Ecto neural progenitor cell (in vitro differentiated cells): ENCODE measurements at places on chromosomes 3 and 15.

- no peak for DNase-seq
Observed at GRCh38 chr3:189137416-189137815, 34.4 kb upstream of the TPRG1 start.

GRCh38 chr3:71045212-71045916, 538.2 kb downstream of the FOXP1 start:
- DNase-seq = no peak

DNA sequence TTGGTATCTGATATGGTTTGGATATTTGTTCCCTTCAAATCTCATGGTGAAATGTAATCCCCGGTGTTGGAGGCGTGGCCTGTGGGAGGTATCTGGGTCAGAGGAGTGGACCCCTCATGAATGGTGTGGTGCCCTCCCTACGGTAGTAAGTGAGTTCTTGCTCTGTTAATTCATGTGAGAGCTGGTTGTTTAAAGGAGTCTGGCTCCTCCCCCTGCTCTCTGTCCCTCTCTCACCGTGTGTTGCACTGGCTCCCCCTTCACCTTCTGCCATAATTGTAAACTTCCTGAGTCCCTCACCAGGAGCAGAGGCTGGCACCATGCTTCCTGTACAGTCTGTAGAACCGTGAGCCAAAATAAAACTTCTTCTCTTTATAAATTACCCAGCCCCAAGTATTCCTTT, 246.9 kb upstream of the AGTR1 start:
- DNase-seq = no peak

DNA sequence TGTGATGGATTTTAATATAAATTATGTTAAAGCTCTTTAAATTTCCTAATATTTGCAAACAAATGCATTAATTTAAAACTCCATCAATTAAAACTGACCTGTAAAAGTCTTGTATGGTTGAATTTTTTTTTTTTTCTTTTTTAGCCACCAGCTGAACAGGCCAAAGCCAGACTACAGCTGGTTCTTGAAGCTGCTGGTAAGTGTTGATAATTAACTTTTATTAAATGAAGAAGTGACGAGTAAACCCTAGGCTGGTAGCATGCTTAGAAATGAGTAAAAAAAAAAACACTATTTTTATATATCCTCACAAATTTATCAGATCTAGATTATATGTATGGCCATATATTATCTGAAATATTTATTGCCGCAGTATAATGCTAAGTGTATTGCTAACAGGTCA, 216.3 kb upstream of the MLF1 start:
- DNase-seq = no peak

GRCh38 chr3:47580481-47580880, 1.8 kb upstream of the CSPG5 start:
- DNase-seq = no peak

DNA sequence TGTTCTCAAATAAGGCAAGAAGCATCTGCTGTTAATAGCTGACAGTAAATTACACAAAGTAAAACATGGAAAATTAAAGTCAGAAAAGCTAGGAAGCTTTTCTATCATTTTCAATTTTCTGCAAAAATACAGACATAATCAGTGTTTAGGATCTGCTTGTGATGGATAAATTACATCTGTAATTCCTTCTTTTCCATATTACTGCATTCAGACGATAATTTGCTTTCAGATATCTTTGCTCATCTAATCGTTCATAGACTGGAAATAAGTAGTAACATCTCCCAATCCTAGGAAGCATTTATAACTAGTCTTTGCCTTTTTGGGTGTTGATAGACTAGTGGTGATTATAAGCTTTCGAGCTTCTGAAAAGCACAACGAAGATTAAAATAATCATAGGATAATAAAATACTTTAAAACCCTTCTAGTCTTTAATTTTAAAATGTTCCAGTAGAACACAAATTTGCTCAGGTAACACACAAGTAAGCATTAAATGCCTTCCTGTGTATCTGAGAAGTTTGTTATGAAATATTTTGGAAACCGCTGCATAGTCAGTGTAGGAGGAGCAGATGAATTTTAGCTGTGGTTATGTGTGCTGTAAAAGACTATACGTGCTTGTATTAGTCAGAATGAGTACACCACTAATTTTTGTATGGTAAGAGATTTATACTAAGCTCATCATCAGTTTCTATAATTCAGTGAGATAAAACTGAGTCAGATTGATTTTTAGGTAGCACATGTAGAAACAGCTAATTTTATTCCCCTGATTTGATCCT, 41.0 kb downstream of the MBNL1 start:
- no peak for DNase-seq

- peak; percentile 87 for DNase-seq
Observed at GRCh38 chr3:134937256-134938028, 142.4 kb downstream of the EPHB1 start.

- no peak for DNase-seq
Observed at GRCh38 chr15:80572337-80572736, 122.8 kb upstream of the ABHD17C start.

- no peak for DNase-seq
Observed at GRCh38 chr15:51390241-51390965, 48.9 kb downstream of the GLDN start.

GRCh38 chr3:187019542-187020072, 89.3 kb downstream of the ST6GAL1 start:
- no peak for DNase-seq
